ENCODE measurements at places on chromosomes 7 and 10.

GRCh38 chr10:120749072-120749471 lies 102.1 kb upstream of the WDR11 start:
- DNase-seq: no peak

DNA sequence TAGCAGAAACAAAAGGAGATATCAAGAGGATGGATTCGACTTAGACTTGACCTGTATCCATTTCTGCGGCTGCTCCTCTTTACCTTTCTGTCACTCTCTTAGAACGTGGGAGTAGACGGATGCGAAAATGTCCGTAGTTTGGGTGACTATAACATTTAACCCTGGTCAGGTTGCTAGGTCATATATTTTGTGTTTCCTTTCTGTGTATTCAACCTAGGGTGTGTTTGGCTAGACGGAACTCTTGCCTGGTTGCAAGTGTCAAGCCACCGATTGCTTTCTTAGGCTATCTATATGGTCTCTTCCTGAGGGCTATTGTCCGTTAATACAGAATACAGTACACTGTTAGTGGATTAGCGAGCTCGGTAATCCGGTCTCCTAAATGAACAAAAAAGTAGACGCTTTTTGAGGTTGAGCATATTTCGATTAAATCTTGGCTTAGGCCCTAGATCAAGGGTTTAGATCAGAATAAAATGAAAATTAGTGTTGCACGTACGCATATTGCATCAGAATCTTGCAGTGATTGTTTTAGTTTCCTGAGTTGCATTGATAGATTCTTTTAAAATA lies 1.2 kb downstream of the PTEN start:
- DNase-seq: no peak

- DNase-seq: no peak
Measured at GRCh38 chr10:74292871-74293427, 141.9 kb downstream of the ADK start.

GRCh38 chr10:98848361-98848760 lies 387.3 kb downstream of the HPSE2 start:
- DNase-seq: no peak

GRCh38 chr10:71921324-71922027 lies 42.7 kb upstream of the CHST3 start:
- no peak for DNase-seq

DNA sequence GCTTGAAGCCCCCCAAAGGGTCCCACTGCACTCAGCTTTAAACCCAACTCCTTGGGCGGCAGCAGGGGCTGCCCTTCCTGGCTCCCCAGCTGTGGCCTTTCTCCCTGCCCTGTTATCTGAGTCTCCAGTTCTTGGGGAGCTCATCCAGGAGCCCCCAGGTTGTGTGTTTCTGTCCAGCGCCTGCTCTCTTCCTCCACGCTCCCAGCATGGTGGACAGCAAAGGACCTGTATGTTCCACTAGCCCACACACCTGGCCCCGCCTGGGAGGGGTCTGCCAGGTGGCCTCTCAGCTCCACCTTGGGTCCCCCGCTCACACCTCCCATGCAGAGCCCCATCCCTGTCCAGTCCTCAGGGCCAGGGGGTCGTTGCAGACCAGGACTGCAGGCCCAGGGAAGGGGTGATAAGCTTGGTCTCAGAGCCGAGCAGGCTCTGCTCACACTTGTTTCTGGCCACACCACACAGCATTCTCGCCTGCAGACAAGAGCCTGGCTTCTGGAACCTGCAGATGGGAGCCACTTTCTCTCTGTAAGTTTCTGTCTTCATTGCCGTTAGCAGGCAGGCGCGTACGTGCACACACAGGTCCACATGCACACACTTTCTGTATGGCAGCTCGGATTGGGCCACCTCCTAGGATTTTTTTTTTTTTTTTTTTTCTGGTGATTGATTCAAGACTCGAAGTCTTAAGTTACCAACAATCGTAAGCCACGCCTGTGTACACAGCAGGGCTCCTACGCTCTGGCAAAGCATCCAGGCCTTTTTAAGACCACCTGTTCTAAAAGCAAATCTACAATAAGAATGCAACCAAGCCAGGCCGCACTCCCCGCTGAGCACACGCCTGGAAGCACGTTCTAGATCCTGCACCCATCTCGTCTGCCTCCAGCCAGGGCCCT lies 104.6 kb downstream of the CYTH3 start:
- DNase-seq: no peak

GRCh38 chr7:15848362-15848761 lies 161.9 kb upstream of the MEOX2 start:
- no peak for DNase-seq

- DNase-seq: no peak
Measured at GRCh38 chr10:92850185-92850584, 1.9 kb downstream of the EXOC6 start.

GRCh38 chr7:99254390-99254789 lies 18.2 kb upstream of the MYH16 start:
- DNase-seq: no peak

- no peak for DNase-seq
Measured at GRCh38 chr10:103086261-103086660, 106.8 kb downstream of the NT5C2 start.

DNA sequence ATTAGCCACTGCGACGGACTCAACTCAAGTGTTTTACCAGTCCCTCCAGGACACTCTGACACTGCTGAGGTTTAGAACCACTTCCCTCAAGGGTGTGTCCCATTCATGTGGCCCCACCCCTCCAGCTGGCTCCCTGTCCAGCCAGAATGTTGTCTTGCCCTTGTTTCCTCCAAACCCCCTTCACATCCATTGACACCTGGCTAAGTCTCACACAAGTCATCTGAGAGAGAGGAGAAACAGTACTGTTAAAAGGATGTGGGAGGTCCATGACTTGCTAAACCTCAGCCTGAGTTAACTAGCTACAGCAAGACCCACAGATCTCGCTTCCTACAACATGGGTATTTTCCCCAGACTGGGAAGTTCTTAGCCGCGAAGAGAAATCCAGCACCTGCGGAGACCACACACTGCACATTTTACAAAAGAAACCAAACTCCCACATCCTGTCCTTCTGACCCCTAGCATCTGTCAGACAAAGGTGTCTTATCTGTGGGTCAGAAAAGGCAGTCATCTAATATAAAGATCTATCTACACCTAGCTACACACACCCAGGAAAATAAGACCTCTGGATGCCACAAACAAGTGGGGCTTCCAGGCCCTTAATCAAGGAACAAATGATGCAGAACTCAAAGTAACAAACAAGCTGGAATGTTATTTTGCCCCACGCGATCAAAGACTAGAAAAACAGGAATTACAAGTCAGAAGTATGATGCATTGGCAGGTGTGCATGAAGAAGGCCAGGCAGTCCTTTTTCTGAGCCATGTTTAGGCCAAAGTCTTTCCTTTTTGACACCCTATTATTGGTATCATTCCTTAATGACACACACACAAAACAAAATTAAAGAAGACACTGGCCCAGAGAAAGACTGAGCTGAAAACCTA lies 13.9 kb downstream of the OSBPL3 start:
- DNase-seq: peak; percentile 33

DNA sequence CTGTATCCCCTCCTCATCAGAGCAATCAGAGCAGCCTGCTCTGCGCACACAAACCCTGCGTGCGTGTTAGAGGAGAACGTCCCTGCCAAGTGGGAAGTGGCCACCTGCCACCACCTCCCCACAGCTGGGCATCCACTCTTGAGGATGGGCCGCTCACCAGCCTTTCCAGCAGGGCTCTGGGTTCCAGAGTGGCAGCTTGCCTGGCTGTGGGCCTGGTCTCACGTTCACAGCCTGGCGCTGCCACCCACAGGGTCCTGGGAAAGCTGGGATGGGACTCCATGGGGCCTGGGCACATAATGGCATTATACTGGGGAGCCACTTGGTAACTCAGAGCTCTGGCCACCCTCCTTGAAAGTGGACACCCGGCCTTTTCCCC lies 151.1 kb upstream of the PPP2R2D start:
- DNase-seq: no peak

GRCh38 chr7:41699516-41699915 lies 3.4 kb downstream of the INHBA start:
- DNase-seq: no peak

DNA sequence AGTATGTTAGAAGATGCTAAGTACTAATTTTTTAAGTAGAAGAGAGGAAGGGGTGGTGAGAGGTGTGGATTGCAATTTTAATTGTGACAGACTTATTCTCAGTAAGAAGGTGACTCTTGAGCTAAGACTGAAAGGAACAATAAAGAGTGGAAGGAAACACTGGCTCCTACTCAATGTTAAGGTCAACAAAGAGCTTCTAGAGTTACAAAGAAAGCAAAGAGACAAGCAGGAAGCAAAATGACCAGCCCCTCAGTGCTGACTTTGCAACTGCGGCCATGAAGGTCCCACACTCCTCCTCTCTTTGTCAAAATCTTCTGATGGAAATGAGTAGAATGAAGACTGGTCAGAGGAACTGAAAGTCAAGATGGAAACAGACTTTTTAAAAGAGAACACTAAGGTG lies 79.9 kb upstream of the FOXI2 start:
- no peak for DNase-seq

- DNase-seq: no peak
Measured at GRCh38 chr7:126302639-126303038, 950.1 kb downstream of the GRM8 start.

DNA sequence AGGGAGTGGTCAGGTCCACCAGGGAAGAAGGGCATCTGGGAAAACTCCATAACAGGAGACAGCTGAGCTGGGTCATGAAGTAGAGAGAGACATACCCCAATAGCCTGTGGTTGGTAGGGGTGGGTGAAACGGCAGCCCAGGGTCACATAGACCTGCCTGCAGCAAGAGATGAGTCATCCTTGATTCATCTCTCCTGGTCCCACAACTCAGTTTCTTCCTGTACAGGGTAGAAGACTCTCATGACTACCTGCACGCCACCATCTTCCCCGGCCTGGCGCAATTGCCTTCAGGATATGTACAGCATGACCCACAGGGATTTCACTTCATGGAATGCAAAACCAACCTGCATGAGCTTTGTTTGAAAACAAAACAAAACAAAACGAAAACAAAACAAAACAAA lies 45.1 kb upstream of the ADAM12 start:
- DNase-seq: no peak

DNA sequence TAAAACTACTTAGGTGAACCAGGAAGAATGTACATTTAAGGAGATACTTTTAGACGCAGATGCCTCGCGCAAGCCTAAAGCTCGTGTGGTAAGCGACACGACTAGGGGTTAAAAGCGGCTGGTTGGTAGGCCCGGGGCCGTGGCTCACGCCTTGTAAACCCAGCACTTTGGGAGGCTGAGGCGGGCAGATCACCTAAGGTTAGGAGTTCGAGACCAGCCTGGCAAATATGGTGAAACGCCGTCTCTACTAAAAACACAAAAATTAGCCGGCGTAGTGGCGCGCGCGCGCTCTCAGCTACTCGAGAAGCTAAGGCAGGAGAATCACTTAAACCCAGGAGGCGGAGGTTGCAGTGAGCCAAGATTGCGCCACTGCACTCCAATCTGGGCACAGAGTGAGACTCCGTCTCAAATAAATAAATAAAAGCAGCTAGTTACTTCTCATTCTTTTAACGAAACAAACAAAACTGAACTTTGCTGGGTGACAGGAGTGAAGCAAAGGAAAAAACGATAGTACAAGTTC lies 879 bp downstream of the NUDT5 start:
- DNase-seq: peak; percentile 8

GRCh38 chr7:40723829-40724228 lies 589.0 kb downstream of the SUGCT start:
- no peak for DNase-seq

DNA sequence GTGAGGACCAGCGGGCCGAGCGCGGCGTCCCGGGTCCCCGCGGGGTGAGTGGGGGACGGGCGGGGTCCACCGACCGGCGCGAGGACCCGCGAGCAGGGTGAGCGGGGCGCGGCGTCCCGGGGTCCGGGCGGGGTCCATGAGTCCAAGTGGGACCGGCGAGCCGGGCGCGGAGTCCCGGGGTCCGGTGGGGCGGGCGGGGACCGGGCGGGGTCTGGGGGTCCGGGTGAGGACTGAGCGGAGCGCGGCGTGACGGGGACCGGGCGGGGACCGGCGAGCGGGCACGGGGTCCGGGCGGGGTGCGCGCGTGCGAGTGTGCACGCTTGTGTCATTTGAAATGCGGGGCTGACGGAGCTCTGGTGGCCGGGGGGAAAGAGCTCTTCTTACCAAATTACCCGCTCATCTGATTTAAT lies 765 bp downstream of the CELF2 start:
- DNase-seq: no peak

GRCh38 chr10:133397938-133398337 lies 4.0 kb downstream of the MTG1 start:
- DNase-seq: no peak

GRCh38 chr7:125966278-125967048 lies 1036.8 kb upstream of the POT1 start:
- DNase-seq: no peak

- no peak for DNase-seq
Measured at GRCh38 chr7:15332956-15333355, 228.9 kb downstream of the AGMO start.

- DNase-seq: no peak
Measured at GRCh38 chr10:16105082-16105481, 244.8 kb upstream of the MINDY3 start.

GRCh38 chr7:40244226-40244625 lies 109.4 kb downstream of the SUGCT start:
- no peak for DNase-seq

DNA sequence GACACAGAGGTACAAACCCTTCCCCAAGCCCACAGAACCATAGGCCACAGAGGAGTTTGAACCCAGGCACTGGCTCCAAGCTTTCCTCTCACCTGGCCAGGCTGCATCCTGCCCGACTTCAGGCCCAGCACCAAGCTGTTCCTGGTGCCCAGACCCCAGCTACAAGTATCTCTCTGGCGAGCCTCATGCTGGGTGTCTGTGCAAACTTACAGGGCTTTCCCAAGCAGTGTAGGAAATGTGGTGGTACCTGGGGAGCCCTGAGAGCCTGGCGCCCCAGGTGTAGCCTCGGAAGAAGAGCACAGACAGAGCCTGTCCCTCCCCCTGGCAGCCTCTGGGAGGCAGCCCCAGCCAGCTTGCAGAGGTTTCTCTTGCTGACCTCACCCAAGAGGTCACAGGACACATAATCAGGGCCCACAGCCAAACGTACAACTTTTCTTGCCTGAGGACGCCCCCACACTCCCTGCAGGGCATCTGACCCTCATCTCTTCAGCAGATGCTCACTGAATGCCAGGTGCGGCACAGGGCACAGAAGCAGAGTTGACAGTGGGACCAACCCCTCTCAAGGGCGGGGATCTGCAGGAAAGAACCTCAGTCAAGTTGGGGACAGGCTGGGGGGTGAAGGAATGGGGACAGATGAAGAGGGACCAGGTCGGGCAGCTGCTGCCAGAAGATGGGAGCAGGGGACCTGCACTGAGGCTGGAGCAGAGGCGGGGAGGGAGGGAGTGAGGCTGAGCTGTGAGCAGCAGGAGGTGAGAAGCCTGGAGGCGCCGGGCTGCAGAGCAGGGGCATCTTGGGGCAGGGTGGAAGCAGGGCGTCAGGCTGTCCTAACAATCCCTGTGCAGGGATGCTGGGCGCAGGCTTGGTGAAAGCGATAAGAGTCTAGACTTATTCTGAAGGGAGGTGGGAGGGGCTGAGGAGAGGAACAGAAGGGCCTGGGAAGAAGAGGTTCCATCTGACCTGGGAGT lies 16.3 kb upstream of the MYL7 start:
- DNase-seq: no peak

GRCh38 chr7:123828805-123829204 lies 16.2 kb upstream of the HYAL4 start:
- DNase-seq: no peak

Data from stimulated activated CD8-positive, alpha-beta memory T cell treated with anti-CD3 and anti-CD28 coated beads, Interleukin-7, amount 100 ng/mL, for 4 hours (primary cell).